Pulmonary artery endothelial cell (primary cell): ENCODE measurements at places on chromosomes 1 and 21. TPM values are rescaled to one million over a fixed set of nuclear protein-coding genes. Genes with fewer than 3 reads are reported as not detected.

DNA sequence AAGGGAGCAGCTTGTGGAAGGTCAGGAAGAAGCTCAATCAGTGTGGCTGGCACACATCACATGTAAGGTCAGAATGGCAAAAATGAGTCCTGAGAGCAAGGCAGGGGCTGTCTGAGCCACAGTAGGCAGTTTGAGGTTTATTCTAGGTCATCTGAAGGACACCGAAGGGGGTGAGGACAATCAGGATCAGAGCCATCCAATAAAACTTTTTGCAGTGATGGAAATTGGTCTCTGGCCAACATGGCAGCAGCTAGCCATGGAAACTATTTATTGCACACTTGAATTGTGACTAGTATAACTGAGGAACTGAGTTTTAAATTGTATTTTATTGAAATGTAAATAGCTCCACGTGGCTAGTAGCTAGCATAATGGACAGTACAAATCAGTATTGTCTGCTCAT, 97.0 kb upstream of the CACNA1E start:
- no peak for DNase-seq

GRCh38 chr21:33412832-33413519, 9.8 kb downstream of the IFNGR2 start:
- no peak for DNase-seq

DNA sequence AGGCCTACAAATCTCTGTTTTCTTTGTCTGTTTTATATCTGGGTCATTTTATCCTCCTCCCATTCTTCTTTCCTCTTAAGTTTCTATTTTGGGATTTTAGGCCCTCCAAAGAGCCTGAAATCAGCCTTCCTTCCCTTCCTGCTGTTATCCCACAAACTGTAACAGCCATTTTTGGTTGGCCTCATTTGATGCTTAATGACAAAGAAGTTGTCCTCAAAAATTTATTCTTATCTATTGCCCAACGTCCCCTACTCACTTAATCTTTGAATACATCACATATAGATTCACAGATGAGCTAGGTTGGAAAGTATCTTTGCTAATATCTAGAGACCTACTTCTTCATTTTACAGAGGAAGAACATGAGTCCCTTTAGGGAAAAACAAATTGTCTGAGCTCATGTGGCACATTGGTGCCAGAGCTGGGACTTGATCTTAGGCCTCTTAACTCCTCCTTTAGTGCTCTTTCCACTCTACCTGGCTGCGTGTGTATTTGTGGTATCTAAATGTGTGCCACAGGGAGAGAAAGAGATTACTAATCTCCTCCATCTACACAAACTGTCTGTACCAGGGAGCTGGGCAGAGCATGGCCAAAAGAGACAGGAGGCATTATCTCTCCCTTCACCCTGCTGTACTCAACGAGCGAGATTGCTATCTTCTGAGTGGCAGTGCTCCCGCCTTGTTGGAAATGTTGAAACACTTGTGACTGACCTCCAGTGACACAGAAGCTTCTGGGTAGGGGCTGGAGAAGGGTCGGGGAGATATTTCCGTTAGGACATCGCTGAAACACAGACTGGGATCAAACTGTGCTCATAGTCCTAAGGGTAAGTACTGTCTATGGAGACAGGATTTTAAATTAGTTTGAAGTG, 30.1 kb downstream of the RHEX start:
- DNase-seq: no peak

AQP10 gene
- total RNA-seq: 0.07 and 0.13 TPM in 2 replicates

ADAMTS5 gene
- not detected in 2 replicates for total RNA-seq

ZNF683 gene
- not detected in 2 replicates for total RNA-seq
